NCI-H82 (cell line): ENCODE measurements at places on chromosomes 2 and 18.

DNA sequence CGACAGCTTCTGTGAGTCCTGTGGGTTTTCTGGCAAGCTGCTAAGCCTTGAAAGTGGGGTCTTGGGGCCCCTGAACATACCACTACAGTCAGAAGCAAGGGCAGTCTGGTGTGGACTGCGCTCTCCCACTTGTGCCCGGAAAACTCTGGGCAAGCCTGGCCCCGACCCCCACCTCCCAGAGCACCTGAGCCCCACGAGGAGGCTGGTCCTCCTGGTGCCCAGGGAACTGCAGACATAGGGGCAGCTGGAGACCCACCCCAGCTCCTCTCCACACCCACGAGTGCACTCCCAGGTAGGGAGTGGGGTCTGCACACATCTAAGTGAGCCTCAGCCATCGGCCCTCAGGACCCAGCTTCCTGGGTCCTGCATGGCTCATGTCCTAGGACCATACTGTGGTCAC lies 16.2 kb upstream of the GPC1 start:
- DNase-seq, result no peak

GRCh38 chr2:108377815-108378630 lies at the start of gene SULT1C4:
Gene SULT1C4, plus strand, starts transcription at chr2:108377954. Its CDS starts 384 bp downstream, at chr2:108378338.
- no peak for DNase-seq

DNA sequence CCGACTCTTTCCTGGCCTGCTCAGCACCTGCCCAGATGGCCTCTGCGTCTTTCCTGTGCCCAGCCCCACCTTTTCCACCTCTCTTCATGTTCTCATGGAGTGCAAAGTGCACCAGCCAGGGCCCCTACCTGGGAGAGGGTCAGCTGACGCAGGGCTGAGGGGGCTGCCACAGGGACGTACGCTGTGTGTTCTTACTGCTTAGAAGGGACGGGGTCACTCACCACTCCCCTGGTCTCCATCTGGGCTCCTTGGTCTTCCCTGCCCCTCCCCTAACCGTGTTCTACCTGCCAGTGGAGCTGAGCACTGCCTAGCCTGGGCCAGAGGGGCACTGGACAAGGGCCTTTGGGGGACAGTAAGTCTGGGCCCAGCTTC lies 8.6 kb downstream of the ERFE start:
- no peak for DNase-seq

DNA sequence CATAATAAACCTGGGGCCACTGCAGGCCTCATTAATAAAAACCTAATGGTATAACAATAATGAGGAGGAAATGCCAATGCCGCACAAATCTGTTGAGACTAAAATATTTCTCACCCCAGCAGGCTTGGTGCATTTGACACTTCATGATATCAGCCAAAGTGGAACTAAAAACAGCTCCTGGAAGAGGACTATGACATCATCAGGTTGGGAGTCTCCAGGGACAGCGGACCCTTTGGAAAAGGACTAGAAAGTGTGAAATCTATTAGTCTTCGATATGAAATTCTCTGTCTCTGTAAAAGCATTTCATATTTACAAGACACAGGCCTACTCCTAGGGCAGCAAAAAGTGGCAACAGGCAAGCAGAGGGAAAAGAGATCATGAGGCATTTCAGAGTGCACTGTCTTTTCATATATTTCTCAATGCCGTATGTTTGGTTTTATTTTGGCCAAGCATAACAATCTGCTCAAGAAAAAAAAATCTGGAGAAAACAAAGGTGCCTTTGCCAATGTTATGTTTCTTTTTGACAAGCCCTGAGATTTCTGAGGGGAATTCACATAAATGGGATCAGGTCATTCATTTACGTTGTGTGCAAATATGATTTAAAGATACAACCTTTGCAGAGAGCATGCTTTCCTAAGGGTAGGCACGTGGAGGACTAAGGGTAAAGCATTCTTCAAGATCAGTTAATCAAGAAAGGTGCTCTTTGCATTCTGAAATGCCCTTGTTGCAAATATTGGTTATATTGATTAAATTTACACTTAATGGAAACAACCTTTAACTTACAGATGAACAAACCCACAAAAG lies 580.9 kb upstream of the TMEFF2 start:
- DNase-seq, result no peak

GRCh38 chr2:110979471-110980338 lies 141.0 kb upstream of the BCL2L11 start:
- no peak for DNase-seq

DNA sequence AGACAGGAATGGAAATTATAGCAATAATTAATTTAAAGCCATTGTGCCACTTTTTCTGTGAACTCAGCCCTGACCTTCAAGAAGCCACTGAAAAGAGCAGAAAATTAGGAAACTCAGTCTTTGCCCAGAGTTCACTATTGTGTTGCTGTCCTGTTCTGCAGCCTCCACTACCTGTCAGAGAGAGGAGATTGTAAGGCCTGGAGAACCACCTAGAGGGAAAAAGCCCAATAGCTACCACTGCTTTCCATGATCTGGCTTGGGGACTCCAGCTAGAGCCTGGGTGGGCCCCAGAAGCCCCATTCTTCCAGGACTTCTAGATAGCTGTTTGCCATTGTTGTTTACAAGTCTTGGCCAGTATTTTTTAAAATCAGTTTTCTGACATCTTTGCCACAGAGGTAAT lies 176.1 kb upstream of the KLF7 start:
- DNase-seq, result peak; percentile 29

DNA sequence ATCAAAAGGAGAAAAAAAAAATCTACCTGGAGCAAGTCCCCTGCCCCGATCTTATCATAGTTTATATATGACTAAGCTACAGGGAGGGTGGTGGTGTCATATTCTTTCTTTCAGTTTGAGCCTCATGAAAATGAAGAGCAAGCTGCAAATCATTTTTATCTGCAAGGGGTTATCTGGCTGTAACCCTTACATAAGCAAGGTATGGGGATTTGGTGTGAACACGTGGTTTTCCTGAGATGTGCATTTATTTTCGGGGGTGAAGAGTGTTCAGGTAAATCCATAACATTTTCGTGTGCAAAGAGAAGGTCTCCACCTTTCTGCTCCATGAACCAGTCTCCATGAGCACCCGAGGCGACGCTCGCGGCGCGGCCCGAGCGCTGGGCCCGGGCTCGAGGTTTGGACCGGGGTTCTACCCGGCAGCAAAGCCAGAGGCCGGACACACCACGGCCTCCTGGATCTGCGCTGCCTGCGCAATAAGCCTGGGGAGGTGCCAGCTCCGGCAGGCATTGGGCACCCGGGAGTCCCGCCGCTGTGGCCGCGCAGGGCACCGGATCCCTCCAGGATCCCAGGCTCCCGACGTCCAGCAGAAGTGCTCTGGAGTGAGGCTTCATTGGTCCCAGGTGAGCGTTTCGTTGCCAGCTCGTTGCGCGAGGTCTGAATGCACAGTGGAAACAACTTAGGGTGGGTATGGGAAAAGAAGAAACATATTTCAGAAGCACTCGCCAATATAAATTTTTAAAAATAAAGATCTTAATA lies 36.1 kb upstream of the GPD2 start:
- DNase-seq, result peak; percentile 87

DNA sequence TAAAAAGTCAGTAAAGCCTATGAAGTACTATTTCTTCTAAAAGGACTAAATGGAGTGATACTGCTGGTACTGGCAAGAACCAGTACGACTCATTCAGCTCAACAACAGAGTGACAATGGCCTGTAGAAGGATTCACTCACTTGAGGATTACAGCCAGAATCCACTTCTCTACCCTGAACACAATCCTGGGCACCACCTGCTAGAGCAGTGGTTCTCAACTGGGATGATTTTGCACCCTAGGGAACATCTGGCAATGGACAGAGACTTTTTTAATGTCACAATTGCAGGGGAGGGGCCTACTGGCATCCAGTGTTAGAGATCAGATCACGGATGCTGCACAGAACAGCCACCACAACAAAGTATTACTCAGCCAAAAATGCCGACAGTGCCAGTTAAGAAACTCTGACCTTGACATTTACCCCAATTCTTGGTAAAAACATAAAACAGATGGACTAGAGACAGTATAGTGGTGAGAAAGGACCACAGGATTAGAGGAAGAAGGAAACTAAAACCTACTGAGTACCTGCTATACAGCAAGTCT lies 5.0 kb downstream of the SPIRE1 start:
- peak; percentile 24 for DNase-seq

DNA sequence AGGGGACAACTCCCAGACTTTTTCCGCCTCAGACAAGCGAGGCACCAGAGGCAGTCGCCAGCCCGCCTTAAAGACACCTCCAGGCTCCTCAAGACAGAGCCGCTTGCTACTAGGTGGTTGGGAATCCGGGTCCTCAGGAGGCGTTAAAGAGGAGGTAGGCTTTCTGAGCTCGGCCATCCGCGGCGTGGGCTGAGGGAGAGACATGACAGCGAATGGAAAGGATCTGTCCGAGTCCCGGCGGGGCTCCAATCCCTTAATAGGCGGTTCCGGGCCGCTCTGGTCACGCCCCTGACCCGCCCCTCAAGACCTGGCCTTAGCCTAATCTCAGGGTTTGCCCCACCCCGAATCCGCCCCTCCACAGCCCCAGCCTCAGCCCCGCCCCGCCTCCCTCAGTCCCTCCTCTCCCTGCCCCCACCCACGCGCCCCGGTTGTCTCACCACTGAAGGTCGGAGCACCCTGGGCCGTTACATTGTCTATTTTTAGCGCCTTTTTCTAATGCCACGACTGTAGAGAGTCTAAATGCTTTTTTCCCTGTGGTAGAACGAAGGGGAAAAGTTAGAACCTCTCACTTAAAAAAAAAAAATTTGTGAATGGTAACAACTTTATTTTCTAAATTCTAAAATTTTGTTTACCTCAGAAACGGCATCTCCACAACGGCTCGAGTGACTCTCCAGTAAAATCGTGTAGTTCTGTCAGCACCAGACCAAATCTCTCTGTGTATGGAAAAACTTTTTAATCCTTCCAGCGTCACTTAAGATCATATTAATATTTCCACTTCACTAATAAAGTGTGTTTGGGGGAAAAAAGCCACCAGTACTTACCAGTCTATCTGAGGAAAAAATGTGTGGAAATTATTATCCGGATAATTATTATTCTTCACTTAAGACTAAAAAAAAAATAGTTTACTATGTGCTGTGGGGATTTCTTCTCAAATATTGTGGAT lies at the start of gene RAD51AP2:
TSS of gene RAD51AP2 (minus strand) at position 229 of the 943 bp plus-strand sequence. CDS start at position 204, 25 bp downstream.
- DNase-seq, result peak; percentile 91

- no peak for DNase-seq
Observed at GRCh38 chr2:202643012-202643858, 8.5 kb downstream of the FAM117B start.

- DNase-seq, result no peak
Observed at GRCh38 chr2:62302631-62303435, 106.9 kb downstream of the B3GNT2 start.

- DNase-seq, result no peak
Observed at GRCh38 chr2:43302182-43302960, 76.0 kb upstream of the ZFP36L2 start.

GRCh38 chr18:12278741-12279682 lies 24.9 kb downstream of the CIDEA start:
- DNase-seq, result no peak

- DNase-seq, result peak; percentile 68
Observed at GRCh38 chr2:62774555-62775366, 69.2 kb downstream of the EHBP1 start.

DNA sequence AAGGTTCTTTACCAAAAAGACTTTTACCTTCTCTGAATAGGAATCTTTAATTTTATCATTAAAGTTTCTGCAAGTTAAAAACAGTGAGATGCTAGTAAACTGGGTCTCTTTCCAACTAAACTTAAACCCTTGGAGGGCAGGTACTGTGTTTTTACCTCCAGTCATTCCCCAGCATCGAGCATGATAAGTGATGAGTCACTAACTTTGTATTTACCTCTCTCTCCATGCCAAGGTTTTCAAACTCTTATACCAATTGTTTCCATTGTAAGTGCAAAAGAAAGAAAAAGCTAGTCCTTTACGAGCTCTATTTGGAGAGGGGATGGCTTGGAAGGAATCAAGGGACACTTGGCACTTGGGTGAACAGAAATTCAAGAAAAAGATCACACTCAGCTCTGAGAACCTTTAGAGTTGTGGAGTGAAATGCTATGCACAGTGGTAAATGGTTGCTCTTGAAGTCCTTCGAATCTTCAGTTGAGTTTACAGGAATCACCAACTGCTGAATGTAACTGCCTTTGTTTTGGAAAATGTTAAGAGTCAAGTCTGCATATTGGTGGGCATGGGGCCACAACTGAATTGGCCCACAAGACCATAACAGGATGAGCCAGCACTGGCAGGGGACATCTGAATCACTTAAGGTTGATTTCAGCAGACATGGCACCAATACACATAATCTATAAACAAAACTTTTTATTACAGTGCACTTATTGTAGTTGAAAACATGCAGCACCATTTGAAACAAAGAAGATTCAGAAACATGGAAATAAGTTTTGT lies 8.3 kb upstream of the RBM43 start:
- DNase-seq, result no peak

- no peak for DNase-seq
Observed at GRCh38 chr2:733001-733400, 55.8 kb upstream of the TMEM18 start.

DNA sequence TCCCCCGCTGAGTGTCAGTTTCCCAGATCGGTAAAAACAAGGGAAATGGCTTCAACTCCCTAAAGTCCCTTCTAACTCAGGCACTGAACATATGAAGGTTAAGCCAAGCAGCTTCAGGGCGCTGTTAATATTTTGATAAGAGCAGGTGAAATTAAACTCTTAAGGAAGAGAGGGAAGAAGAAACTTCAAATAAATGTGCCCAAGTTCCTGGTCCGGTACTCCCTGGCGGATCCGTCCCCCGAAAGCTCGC lies 564 bp downstream of the TRABD2A start:
- no peak for DNase-seq
